Renal cortical epithelial cell (primary cell): ENCODE measurements at places on chromosomes 3 and 15. TPM values are rescaled to one million over a fixed set of nuclear protein-coding genes. Genes with fewer than 3 reads are reported as not detected.

- DNase-seq: peak; percentile 46
Measured at GRCh38 chr3:150227839-150228238, 180.3 kb upstream of the TSC22D2 start.

- peak; percentile 98 for DNase-seq
Measured at GRCh38 chr3:4752201-4753072, 226.8 kb upstream of the BHLHE40 start.

DNA sequence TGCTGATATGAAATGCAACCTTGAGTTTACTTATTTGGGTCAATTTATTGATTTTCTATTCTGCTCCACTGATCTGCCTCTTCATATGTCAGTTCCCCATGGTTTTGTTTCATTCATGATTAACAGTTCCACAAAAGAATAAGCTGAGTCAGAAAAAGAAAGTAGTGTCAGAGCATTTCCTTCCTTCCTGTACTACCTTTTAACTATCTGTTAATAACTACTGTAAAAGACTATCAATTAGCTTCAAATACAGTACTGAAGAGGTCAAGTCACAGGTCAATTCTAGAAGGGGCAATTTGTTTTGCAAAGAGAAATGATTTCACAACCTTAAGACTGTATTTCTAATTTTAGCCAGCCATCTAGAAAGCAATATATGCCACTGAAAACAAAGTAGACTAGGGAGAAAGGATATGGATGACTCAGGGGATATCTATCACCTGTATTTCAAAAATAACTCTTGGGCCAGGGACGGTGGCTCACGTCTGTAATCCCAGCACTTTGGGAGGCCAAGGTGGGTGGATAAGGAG is 129.5 kb downstream of the TFDP2 start:
- DNase-seq: peak; percentile 66

GRCh38 chr3:8579096-8579495 is 65.5 kb downstream of the SSUH2 start:
- no peak for DNase-seq

DNA sequence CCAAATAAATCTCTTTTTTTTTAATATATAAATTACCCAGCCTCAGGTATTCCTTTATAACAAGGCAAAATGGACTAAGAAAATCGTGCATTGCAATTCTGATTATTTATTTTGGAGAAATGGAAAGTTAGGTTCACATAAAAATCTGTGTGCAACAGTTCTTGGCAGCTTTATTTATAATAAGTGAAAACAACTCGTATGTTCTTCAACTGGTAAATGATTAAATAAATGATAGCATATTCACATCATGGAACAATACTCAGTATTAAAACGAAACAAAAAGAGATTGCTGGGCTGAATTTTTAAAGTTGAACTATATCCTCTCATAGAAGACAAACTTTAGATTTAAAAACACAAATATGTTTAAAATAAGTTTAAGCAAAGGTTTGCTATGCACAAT is 176.3 kb upstream of the ZNF385D start:
- no peak for DNase-seq

DNA sequence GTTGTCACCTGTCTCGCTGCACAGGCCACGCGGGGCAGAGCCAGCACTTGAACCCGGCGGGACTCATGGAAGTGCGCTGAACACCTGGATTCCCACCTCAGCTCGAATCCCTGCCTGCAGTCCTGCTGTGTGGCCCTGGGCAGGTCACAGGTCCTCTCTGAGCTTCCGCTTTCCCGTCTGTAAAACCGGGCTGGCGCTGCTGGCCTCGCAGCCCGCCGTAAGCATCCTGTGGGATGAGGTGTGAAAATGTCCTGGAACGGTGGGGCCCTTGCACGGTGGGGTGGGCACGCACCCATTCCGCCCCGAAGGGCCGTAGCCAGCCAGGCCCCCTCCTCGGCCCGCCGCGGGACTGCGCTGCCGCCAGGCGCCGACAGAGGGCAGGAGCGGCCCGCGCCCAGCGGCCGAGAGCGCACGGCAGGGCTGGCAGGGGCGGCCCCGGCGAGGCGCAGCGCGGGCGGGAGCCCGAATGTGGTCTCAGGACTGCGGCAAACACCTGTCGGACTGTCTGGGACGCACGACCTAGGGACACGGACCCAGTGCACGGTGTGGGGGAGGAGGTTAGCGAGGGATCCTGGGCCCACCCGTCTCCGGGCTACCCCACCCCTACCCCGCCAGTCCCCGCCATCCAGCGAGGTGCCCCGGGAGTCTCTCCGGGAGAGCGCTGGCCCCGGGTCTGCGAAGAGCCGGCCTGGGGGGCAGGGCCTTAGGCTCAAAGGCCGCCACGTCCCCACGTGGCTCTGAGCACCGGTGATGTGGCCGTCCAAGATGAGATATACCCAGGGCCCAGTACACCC is 40.4 kb downstream of the DNAJB8 start:
- DNase-seq: no peak

- DNase-seq: no peak
Measured at GRCh38 chr3:139671107-139671506, 6.7 kb downstream of the NMNAT3 start.

- DNase-seq: peak; percentile 36
Measured at GRCh38 chr3:40237889-40238571, 71.5 kb upstream of the EIF1B start.

GRCh38 chr3:71536376-71536965 is 47.1 kb downstream of the FOXP1 start:
- peak; percentile 94 for DNase-seq

DNA sequence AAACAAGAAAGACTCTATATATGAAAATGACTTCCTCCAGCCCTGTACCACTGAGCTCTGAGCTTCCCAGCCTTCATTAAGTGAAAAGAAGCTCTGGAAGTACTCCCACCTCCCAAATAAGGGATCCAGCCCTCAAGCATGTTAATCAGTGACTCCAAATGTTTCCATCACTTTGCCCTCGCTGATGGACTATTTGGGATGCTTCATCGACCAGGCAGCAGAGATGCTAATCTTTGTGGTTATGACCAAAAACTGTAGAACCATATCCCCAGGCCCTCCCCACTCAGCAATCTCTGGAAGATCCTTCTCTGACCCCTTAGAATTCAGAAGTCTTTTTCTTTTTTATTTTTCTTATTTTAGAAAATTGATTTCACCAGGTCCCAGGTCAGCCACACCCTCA is 2.3 kb upstream of the CTDSPL start:
- DNase-seq: peak; percentile 34

DNA sequence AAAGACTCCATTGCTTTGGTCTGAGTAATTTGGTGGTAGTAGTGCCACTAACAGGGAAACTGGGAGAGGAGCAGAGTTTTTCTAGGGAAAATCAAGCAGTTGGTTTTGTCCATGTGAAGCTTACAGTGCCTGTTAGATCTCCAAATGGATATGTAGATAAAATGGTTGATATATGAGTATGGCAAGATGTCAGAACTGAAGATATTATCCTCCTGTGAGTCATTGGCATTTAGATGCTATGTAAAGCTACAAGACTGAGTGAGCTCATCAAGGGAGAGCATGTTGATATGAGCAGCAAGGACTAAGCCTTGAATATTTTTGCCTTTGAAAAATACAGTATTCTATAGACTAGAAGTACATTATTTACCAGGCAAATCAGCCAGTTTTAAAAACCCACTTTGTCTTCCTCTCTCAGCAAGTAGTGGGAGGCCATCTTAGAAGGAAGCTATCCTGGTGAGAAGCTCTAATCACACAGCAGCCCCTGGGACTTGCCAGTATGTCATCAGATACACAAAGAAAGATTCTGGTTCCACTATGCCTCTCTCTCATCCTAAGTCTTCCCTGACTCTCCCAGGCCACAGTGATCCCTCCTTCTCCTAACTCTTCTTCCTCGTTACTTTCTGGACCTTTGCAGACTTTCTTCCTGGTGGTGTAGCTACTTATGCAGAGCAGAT is 77.4 kb upstream of the ANKRD28 start:
- no peak for DNase-seq

GRCh38 chr3:13300546-13301285 is 119.4 kb downstream of the NUP210 start:
- no peak for DNase-seq

GRCh38 chr3:128998561-128998960 is 2.5 kb upstream of the EFCC1 start:
- no peak for DNase-seq

- no peak for DNase-seq
Measured at GRCh38 chr3:38549957-38550840, 54.1 kb downstream of the EXOG start.

- DNase-seq: no peak
Measured at GRCh38 chr3:27335571-27335970, 33.6 kb downstream of the NEK10 start.

DNA sequence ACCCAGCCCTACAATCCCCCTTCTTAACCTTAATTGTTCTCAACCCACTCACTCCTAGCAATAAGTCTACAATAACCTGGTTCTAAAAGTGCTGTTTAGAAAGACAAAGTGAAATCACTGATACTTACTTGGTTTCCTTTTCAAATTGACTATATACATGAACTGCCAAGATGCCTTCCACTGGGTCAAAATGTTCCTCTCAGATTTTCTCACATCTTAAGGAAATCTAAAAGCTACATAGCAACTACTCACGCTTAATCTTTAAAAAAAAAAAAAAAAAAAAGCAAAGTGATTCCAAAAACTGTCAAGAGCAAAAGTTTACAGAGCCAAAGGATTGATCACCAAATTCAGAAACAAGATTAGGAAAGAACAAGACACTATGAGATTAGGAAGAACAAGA is 68.7 kb upstream of the MAP4 start:
- DNase-seq: no peak

GRCh38 chr3:113103588-113103987 is 107.8 kb upstream of the BOC start:
- DNase-seq: peak; percentile 54

DNA sequence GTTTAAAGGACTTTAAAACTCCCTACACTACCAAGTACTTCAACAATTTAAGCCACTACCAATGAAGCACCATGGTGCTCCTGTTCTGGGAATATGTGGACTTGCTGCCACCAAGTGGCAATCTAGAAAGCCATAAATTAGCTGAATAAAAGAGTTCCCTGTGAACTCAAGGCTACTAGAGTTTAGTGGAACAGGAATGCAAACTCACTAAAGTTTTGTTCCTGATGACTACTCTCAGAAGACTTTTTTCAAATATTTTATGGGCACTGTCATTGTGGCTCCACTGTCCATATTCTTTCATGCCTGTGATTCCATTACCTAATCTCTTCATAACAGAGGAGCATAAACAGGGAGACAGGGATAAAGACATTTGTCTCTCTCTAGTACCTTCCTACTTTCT is 63.9 kb downstream of the TMCC1 start:
- DNase-seq: peak; percentile 93

GRCh38 chr3:123700791-123701722 is 116.2 kb upstream of the HACD2 start:
- DNase-seq: no peak

The PDZRN3 gene
- 0.17 and 0.30 TPM in 2 replicates for total RNA-seq

The SRGAP3 gene
- 5.4 and 16.0 TPM in 2 replicates for total RNA-seq

The ADAMTS7 gene
- 4.5 and 9.9 TPM in 2 replicates for total RNA-seq

The FETUB gene
- total RNA-seq: not detected in 2 replicates

The CACNA1D gene
- total RNA-seq: 0.52 and 1.5 TPM in 2 replicates

The NOX5 gene
- total RNA-seq: 0.55 TPM in 1 of 2 replicates, not detected in the other

The ZDHHC23 gene
- 6.6 and 14.6 TPM in 2 replicates for total RNA-seq

The CHRNB4 gene
- total RNA-seq: 0.15 TPM in 1 of 2 replicates, not detected in the other

The SLC9C1 gene
- total RNA-seq: 0.25 and 1.7 TPM in 2 replicates
